Stomach (tissue), 19 donors: ENCODE measurements at places on chromosomes 7 and 10. TPM values are rescaled to one million over a fixed set of nuclear protein-coding genes. Genes with fewer than 3 reads are reported as not detected.

The ZNF239 gene
- 5.2 TPM for total RNA-seq

The LFNG gene
- 103 TPM for total RNA-seq

The SLC26A4 gene
- 4.2 TPM for total RNA-seq

The FGF8 gene
- not detected for total RNA-seq

The GDI2 gene
- total RNA-seq: 187 TPM

The IL6 gene
- total RNA-seq: not detected

The CYP2E1 gene
- total RNA-seq: 4.1 TPM

The PAPOLB gene
- not detected for total RNA-seq

The GPRIN2 gene
- 27.1 TPM for total RNA-seq

- no peak for DNase-seq
- H3K27ac ChIP-seq: no peak overlapping the region
- H3K27me3 ChIP-seq: no peaks in the 10 kb centered on the region
- peaks cover 11% of the 10 kb centered on the region for H3K4me1 ChIP-seq
- no peaks in the 10 kb centered on the region for H3K36me3 ChIP-seq
- no peak overlapping the region for H3K4me3 ChIP-seq
Measured at GRCh38 chr7:126486806-126487205, 765.9 kb downstream of the GRM8 start.

DNA sequence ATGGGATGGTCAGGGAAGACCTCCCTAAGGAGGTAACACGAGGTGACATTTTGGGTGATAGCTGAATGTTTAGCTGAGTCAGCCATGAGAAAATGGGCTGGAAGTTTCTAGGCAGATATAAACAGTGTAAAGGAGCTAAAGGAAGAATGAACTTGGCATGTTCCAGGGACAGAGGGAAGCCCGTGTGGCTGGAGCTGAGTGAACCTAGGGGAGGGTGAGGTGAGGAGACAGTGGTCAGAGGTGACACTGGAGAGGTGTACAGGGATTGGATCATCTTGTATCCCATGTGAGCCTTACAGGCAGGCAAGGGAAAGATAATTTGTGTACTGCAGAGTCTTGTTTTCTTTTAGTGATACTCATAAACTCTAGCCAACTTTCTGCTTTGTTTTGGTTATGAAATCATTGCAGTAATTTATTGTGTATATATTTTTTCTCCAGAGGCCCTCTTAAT is 1.8 kb downstream of the STARD3NL start:
- peak overlapping the region; percentile 93 for H3K27ac ChIP-seq
- no peak overlapping the region for H3K4me3 ChIP-seq
- H3K4me1 ChIP-seq: peaks cover 20% of the 10 kb centered on the region
- DNase-seq: peak; percentile 29
- H3K36me3 ChIP-seq: no peaks in the 10 kb centered on the region
- H3K27me3 ChIP-seq: no peaks in the 10 kb centered on the region

DNA sequence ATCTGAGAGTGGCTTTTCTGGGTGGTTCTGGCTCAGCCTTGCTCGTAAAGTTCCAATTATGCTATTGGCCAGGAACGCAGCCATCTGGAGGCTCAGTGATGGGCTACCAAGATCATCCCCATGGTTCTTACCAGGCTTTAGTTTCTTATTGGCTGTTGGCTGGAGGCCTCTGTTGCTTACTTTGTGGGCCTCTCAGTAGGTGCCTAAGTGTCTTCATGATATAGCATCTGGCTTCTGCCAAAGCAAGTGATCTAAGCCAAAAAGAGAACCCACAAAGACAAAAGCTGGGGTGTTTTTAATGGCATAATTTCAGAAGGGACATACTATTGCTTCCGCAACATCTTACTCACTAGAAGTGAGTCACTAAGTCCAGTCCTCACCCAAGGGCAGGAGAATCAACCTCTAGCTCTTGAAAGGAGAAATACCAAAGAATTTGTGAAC is 132.0 kb upstream of the MDFIC start:
- no peaks in the 10 kb centered on the region for H3K27me3 ChIP-seq
- H3K27ac ChIP-seq: no peak overlapping the region
- H3K4me3 ChIP-seq: no peak overlapping the region
- H3K4me1 ChIP-seq: no peaks in the 10 kb centered on the region
- DNase-seq: no peak

- H3K36me3 ChIP-seq: no peaks in the 10 kb centered on the region
- H3K27ac ChIP-seq: peak overlapping the region; percentile 82
- DNase-seq: no peak
- no peaks in the 10 kb centered on the region for H3K27me3 ChIP-seq
- peaks cover 46% of the 10 kb centered on the region for H3K4me1 ChIP-seq
Measured at GRCh38 chr10:75779276-75779675, 347.9 kb downstream of the LRMDA start.

GRCh38 chr10:129280908-129281586 is 186.0 kb upstream of the MGMT start:
- H3K27me3 ChIP-seq: no peaks in the 10 kb centered on the region
- no peak overlapping the region for H3K27ac ChIP-seq
- DNase-seq: no peak
- H3K36me3 ChIP-seq: no peaks in the 10 kb centered on the region
- no peak overlapping the region for H3K4me3 ChIP-seq

DNA sequence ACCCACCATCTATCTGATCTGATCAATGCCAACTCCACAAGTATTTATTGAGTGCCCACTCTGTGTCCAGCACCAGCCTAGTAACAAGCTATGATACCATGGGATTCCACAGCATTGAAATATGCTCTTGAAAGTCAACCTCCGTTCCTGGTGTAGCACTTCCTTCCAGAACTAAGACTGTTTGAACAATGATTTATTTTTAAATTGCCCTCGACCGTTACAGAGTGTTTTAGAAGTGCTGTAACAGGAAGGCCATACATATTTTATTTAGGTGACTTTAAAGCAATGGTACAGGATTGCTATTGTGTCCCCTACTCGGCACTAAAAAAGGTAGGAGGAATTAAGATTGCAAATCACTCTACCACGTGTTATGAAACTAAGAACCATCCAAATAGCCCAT is 225.6 kb downstream of the TEX36 start:
- no peaks in the 10 kb centered on the region for H3K36me3 ChIP-seq
- no peak overlapping the region for H3K4me3 ChIP-seq
- DNase-seq: no peak
- no peak overlapping the region for H3K27ac ChIP-seq

DNA sequence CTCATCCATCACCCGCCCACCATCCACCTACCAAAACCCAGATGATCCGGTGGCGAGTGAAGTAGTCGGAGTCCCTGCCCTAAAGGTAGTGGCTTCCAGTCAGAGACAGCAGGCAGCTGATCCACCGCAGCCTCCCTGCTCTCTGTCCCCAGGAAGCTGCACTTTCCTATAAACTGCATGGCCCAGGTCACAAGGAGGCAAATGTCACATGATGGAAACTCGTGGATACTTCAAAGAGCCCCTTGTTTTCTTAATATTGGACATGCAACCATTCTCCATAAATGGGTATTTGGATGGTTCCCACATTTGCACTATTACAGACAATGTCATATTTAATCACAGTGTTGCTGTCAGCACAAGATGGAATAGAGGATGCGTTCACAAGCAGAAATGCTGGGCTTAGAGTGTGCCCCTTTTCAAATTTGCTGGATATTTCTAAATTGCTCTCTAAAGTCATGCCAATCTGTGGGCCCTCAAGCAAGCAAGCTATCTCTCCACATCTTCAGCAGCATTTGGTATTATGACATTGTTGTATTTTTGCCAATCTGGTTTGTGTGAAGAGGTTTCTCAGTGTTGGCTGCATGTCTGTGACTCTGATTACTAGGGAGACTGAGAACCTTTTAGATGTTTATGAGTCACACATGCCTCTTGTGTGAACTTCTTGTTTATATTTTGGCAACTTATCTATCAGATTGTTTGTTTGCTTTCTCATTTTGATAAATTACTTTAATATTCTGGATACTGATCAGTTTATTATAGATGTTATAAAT is 822.0 kb downstream of the TNS3 start:
- peaks cover 12% of the 10 kb centered on the region for H3K4me1 ChIP-seq
- no peak for DNase-seq
- no peaks in the 10 kb centered on the region for H3K36me3 ChIP-seq

DNA sequence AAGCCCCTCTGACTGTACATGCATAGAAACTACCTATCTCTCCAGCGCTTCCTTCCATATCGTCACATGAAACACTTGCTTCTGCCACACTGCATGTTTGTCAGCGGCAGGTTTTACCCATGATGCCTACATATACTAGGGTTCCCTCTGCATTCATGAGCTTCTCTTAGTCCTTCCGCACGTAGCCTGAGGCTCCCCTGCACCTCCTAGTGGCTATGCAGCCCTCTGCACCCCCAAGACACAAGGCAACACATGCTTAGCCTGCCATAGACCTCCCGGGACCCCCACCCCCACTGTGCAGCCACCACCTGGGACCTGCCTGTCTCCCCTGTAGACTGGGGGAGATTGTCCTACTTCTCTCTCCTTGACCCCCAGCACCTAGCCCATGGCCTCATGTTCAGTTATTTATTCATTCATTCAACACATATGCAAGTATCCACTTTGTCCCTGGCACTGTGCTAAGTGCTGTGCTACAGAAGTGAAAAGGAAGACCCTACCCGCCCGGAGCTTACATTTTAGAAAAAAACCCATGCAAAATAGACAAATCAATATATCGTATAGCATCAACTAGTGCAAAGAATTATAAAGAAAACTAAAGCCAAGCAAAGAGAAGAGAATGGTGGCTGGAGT is 23.5 kb downstream of the TMEM273 start:
- peak; percentile 78 for DNase-seq
- no peak overlapping the region for H3K4me3 ChIP-seq

- H3K27ac ChIP-seq: no peak overlapping the region
- H3K4me3 ChIP-seq: no peak overlapping the region
- H3K4me1 ChIP-seq: no peaks in the 10 kb centered on the region
- no peaks in the 10 kb centered on the region for H3K27me3 ChIP-seq
Measured at GRCh38 chr10:18601321-18601720, 50.1 kb downstream of the NSUN6 start.

- no peak overlapping the region for H3K4me3 ChIP-seq
- DNase-seq: no peak
- H3K36me3 ChIP-seq: peaks cover 20% of the 10 kb centered on the region
- no peak overlapping the region for H3K27ac ChIP-seq
- no peaks in the 10 kb centered on the region for H3K4me1 ChIP-seq
Measured at GRCh38 chr7:116258734-116259133, 48.4 kb downstream of the TES start.

GRCh38 chr7:27117887-27118491 is 12.6 kb downstream of the HOXA4 start:
- H3K4me1 ChIP-seq: peaks cover 47% of the 10 kb centered on the region
- H3K27ac ChIP-seq: peak overlapping the region; percentile 64
- no peaks in the 10 kb centered on the region for H3K36me3 ChIP-seq

DNA sequence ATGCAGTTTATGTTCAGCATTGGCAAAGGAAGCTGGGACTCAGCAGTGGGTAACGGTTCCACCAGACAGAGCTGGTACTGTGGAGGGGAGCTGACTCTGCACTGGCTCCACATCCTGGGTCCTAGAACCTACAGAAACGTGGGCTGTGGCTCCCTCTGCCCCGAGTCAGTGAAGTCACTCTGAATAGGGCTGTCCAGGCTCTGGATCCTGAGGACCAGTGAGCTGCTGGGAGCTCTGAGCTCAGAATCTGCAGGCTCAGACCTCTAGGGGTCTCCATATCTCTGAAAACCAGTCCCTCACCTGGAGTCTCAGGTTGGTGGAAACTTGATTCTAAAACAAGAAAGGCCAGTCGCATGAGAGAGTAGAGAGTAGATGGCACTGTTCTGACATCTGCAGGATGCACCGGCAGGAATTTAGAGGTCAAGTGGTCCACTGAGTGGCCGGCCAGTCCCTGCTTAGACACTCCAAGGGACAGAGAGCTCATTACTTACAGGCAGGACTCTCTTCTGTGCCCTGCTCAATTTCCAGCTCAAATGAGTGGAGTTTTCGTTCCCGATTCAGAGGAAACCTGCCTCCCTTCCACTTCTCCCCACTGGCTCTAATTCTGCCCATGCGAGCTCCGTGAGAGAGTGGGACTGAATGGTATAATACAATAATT is 18.6 kb downstream of the NPFFR1 start:
- no peak for DNase-seq
- no peaks in the 10 kb centered on the region for H3K4me1 ChIP-seq
- H3K4me3 ChIP-seq: no peak overlapping the region

DNA sequence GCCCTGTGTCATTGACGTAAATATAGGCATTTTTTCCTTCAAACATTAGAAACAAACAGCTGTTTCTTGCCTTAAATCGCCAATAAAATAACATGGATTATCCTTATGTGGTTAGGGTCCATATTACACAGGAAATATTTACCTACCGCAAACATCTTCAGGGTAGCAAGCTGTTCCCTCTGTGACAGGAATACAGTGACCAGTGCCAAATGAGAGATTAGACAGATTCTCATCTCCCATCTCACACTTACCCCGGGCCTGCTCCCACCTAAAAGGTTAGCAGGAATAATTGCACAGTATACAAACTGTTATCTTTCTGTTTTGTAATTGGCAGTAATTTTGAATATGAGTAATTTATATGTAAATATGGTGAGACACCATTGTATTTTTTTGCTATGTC is 16.5 kb downstream of the MKI67 start:
- H3K4me1 ChIP-seq: no peaks in the 10 kb centered on the region
- H3K27ac ChIP-seq: no peak overlapping the region
- no peaks in the 10 kb centered on the region for H3K27me3 ChIP-seq

- H3K4me3 ChIP-seq: no peak overlapping the region
- DNase-seq: no peak
- H3K27ac ChIP-seq: no peak overlapping the region
- H3K4me1 ChIP-seq: no peaks in the 10 kb centered on the region
- H3K27me3 ChIP-seq: peaks cover 4% of the 10 kb centered on the region
Measured at GRCh38 chr10:5338010-5338409, 26.8 kb upstream of the UCN3 start.

DNA sequence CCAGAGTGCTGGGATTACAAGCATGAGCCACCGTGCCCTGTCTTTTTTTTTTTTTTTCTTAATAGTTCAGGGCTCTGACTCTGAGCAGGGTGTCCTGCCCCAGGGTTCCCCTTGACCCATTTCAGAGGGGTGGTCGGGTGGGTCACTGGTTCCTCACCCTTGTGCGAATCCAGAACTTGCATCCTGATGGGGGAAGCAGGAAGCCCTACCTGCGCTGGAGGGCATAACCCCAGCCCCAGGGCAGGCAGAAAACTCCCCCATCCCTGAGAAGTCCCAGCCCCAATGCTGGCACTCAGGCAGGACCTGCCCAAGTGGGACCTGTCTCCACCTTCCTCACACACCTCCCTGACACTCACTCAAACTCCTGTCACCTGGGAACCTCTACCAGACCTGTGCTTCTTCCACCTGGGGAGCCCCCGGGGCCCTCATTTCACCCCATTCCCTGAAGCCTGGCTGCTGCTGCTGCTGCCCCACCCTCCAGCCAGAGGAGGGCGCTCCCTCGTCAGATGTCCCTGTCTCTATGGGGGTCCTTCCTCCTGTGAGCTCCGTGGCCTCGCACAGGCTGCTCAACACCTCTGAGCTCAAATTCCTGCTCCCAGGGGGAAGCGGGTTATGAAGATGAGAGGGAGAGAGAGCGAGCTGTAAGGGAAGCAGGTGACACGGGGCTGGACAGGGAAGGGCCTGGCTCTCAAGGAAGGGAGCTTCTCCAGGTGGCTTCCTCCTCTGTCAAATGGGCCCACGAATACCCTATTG is 15.1 kb upstream of the ZNF273 start:
- H3K4me1 ChIP-seq: peaks cover 22% of the 10 kb centered on the region
- no peak overlapping the region for H3K27ac ChIP-seq
- H3K27me3 ChIP-seq: peaks cover 18% of the 10 kb centered on the region
- DNase-seq: peak; percentile 28
- H3K36me3 ChIP-seq: no peaks in the 10 kb centered on the region

GRCh38 chr7:36600869-36601530 is 123.3 kb downstream of the AOAH start:
- no peak overlapping the region for H3K27ac ChIP-seq
- H3K4me1 ChIP-seq: peaks cover 19% of the 10 kb centered on the region
- no peaks in the 10 kb centered on the region for H3K36me3 ChIP-seq
- DNase-seq: no peak

GRCh38 chr7:6508950-6509349 is 42.3 kb downstream of the GRID2IP start:
- no peak overlapping the region for H3K27ac ChIP-seq
- no peaks in the 10 kb centered on the region for H3K27me3 ChIP-seq
- DNase-seq: no peak
- no peaks in the 10 kb centered on the region for H3K36me3 ChIP-seq
- H3K4me1 ChIP-seq: peaks cover 5% of the 10 kb centered on the region
